Activated T-cell treated with anti-CD3 and anti-CD28 coated beads for 1 hour (primary cell): ENCODE measurements at places on chromosomes 3 and 15.

- no peak for DNase-seq
These were observed 172.0 kb upstream of the TRIM42 start for GRCh38 chr3:140505876-140506275.

DNA sequence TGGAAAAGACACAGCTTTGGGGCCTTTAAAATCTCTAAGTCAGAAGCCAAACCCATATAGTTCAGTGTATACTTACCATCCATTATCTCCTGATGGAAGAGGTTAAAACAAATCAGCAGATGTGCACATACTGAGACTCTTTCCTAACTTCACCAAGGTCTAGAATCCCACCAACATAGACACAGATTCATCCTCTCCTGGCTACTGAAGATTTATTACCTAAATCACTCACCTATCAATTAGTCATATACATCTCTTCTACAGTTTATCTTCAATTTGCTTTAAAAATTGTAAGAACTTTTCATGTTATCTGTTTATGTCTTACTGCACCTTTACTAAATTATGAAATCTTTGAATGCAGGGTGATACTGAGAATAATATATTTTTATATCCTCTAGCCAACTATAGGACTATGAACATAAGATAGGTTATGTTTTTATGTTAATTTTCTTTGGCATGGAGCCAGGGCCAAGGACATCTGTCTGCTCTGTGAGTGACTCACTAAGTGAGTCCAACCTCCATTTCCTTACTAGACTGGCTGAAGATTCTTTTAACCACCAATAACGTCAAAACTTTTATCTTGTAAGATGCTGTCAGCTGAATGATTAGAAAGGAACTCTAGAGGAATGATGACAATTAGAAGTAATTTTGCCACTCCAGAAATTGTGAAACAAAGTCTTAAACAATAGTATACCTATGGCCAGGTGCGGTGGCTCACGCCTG is 397.6 kb downstream of the FOXP1 start:
- DNase-seq, result peak; percentile 16

DNA sequence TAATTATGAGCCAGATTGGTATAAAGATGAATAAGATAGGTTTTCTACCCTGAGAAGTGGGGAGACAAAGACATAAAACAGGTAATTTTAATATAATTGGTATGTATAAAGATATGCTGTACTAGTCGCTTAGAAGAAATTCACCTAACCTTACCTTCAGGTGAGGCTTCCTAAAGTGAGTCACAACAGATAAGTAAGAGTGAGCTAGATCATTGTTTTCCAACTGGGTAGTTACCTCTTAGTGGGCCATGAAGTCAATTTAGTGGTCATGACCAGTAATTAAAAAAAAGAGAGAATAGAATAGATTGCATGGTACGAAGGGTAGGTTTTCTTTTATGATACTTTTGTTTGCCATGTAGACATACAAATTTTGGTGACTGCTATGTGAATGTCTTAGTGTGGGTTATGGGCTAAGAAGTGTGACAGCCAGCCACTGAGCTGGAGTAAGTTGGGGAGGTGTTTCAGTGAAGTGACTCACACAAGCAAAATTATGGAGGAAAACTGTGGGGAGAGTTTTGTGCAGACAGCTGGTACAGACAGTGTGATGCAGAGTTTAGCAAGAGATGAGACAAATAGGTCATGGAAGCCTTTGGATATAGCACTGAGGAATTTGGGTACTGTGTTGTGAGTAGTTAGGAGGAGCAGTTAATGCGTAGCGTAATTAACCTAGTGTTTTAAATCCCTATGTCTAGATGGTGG is 8.2 kb downstream of the TRNT1 start:
- no peak for DNase-seq

DNA sequence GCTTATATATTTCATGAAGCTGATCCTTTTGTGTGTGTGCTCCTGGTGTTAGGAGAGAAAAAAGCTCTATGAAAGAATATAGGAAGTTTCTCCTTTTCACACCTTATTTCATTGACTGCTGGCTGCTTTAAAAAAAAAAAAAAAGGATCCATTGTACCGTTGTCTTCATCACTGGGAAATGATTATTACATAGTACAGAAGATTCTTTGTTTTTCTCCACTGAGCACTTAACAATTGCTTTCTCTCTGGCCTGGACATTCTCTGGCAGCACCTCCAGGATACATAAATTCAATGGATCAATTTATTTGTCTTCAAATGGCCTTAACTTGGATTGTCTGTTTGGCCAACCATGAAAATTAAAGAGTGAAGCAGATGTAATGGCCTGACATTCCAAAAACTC is 37.2 kb downstream of the DPH3 start:
- DNase-seq, result no peak

DNA sequence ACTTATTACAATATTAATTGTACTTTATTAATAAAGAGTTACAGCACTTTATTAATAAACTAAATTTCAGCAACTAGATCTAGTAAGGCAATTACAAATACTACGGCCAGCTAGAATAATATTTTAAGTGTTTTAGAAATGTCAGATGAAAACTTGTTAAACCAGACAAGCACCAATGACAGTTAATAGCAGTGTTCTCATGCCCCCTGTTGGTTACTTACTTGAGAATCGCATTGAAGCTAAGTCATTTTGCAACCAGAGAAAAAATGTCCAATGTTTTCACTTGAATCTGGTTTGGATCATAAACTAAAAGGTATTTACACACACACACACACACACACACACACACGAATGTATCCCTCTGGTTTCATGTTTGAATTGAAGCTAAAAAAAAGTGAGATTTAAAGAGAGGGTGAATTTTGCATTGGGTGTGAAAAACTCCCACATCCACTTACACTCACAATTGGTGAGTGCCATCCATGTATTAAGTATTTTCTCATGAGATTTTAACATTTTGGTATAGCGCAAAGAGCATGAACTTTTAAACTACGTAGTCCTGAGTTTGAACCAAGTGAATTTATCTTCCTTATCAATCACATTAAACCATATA is 347.7 kb downstream of the ZBBX start:
- DNase-seq, result no peak

- DNase-seq, result no peak
These were observed 1.3 kb upstream of the THBS1 start for GRCh38 chr15:39579487-39580116.

GRCh38 chr3:46271209-46271745 is 29.0 kb downstream of the CCR3 start:
- no peak for DNase-seq

DNA sequence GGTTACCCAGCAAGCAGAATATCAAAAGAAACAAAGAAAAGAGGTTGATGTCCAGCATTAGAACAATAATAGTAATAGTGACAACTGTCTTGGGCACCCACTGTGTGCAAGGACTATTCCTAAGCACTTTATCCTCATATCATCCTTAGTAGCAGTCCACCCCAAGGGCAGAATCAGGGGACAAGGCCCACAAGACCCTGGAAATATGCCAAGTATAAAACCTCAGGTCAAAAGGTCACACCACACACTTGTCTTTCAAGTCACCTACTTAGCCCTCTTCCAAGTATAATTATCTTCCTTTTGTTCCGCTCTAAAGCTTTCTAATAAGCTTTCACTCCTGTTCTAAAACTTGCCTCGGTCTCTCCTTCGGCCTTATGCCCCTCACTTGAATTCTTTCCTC is 124.0 kb upstream of the STT3B start:
- DNase-seq, result no peak

GRCh38 chr3:152842413-152842812 is 7.5 kb downstream of the P2RY1 start:
- no peak for DNase-seq

DNA sequence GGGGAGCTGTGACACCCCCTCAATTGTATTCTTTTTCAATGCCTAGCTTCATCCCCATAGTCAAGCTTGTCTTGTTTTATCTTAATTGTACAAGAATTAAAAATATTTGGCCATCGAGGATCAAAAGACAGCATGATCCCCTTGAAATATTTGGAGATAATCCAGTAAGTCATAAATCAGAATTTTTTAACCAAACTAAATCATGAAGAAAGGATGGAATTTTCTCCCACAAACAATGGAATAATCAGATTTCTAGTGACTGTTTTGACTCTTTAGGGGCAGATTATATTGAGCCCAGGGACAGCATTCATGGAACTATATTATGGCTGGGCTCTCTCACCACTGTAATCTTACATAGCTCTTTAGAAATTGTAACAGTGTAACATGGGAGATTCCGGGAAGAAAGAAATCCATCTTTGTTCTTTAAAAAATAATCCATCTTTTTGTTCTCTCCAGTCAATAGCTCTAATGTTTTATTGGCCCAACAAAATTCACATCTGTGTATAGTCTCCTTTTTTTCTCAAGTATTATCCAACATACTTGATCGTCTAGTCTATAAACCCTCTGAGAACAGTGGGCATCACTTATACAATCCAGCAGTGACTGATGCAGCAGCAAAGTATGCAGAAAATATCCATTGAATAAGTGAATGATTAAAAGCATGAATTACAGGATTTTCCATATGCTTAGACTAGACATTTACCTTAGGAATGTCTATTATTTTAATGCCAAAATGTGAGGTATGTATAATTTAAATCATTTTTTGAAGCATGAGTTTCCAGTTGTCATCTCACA is 277.0 kb upstream of the PLSCR5 start:
- no peak for DNase-seq

- no peak for DNase-seq
These were observed 233.2 kb downstream of the ZBBX start for GRCh38 chr3:167146911-167147310.

DNA sequence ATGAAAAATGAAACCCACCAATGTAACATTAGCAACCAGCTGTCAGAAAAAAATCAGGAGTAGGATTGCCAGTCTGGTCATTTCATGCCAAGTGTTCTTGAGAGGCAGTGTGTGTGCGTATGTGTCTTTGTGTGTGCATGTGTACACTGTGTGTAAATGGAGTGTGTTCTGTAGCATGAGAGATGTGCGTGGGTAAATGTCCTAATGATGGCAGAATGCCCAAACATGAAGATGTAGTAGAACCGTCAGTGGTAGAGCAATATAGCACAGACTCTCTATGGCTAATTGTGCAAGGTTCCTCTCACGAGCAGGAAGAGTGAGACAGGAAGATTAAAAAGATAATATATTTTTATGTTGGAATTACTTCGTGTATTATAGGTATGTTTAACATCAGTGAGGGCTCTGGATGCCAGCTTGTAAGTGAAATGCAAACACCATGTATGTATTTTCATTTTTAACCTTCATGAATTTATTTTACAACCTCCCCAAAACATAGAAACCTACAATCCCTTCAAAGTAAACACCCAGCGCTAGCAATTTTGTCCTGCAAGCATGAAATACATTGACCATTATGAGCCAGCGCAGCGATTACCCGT is 1038.7 kb downstream of the IGSF11 start:
- no peak for DNase-seq

DNA sequence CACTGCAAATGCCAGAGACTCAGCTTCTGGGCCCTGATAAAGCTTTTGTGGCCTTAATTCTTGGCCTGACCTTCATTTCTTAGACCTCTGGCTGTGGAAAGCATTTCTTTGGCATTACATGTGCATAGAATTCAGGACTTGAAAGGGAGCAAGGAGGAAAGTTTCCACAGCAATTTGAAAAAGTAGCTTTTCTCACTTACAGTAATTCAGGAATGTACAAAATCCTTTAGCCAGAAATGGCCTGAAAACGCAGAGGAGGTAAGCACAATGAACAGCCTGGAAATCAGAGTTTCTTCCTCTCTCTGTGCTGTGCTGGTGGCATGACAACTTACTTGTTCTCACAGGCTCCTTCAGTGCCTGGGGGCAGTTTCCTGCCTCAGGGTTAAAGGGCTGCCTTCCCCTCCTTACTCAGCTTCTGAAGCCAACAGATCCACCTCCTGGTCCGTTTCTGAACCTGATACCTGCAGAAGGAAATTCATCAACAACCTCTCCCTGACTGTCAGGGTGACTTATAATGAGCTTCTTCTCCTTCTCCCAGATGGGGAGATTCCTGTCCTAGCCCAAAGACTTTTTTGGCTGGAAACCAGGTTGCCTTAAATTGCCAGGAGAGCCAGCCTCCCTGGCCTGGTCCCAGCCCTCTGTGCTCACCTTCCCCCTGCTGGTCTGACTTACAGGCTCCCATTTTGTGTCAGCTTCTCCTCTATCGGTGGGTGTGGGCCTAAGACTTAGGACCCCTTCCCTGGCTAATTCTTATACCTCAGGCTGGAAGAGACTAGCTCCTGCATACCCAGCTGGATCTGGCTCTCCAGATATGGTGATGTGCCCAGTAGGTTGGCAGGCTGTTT is 102.3 kb downstream of the MYRIP start:
- no peak for DNase-seq

GRCh38 chr3:34856081-34856947 is 783.0 kb upstream of the ARPP21 start:
- DNase-seq, result no peak

DNA sequence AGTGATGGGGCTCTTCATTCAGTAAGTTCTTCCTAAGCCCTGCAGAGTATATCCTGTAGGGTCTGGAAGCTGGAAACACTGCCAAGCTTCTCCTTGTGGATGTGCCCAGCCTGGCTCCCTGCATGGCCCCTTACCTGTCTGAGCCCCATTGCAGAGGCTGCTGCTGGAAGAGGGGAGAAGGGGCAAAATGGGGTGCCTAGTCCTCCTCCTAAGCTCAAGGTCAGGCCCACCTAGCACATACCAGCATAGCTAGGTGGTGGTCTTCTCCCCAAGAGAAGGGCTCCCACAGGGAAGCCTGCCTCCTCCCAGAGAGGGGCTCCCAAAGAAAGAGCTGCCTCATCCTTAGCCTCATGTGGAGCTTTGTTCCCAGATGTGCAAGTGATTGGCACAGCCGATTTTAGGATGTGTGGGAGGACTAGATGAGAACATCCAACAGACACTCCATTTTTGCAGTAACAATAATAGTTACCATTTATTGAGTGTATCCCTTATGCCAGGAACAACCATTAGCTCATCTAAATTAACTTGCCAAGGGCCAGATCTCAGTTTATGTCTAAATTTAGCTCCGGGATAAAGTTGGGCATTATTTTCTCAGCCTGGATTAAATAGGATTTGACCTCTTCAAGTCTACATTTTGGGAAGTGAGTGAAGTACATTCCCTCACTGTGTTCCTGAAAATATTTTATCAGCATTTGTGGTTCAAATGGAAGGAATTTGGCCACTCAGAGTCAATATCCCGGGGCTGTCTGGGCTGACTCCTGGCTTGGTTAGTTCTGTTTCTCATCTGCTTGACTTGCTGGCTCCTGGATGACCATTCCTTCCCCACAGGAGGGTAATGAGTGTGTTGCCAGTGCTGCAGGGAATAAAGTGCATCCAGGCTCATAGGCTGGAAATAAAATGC is 291.1 kb upstream of the ROPN1 start:
- no peak for DNase-seq

DNA sequence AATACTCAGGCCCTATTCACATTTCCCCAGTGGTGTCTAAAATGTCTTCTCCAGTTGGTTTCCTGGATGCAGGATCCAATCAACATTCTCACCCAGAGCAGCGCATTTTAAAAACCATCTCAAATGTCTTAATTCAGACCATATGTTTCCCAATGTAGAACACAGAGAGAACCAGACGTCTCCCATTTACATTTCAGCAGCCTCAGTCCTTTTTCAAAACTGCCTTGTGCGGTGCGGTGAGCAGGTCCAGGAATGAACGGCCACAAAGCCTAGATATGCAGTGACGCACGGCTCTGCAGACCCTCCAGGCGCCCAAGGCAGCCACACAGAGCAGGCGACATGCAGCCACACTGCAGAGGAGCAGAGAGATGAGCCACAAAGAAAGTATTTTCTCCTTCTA is 66.1 kb upstream of the MEX3B start:
- no peak for DNase-seq

GRCh38 chr3:167736997-167737396 is 1.5 kb downstream of the SERPINI1 start:
- DNase-seq, result no peak

GRCh38 chr3:112136046-112136445 is 3.0 kb upstream of the GCSAM start:
- no peak for DNase-seq

- DNase-seq, result no peak
These were observed 18.1 kb upstream of the LEKR1 start for GRCh38 chr3:156808025-156808424.
